ENCODE measurements at places on chromosomes 11 and 22.

DNA sequence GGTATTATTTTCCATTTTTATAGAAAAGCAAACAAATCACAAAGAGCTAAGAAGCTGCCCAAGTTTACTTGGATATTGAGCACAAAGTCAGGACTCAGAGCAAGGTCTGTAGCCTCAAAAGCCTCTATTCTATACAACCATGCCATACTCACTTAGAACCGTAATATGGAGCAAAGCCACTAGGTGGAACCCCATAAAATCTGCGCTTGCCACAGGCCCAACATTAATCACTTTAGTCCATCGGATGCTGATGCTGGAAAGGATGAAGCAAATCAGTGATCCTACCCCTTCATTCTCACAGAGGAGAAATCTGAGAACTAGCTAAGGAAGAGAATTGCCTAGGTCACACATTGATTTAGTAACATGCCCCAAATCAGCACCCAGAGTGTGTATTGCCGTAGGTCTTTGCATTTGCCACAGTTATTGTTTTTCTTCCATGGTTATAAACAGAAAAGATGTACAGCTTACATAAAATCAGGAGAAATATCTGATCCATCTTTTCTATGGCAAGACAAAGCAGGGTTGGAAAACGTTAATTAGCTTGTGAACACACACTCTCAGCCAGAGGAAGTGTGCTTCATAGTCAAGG lies 56.7 kb upstream of the RAB38 start:
- no peak for DNase-seq

DNA sequence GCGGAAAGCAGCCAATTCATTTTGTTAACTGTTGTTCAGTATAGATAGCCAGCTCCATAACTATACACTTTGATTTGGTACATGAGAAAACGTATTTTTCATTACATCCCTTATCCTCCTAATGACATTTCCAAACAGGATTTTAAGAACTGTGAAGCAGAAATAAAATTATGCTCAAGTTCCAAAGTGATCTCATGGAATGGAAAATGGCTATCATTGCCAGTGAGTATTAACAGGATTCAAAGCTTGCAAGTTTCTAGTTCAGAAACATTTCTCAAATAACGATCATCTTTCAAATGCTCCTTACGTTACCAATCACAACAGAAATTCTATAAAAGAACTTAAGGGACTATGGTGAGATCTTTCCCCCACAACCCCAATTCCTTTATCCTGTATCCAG lies 53.7 kb downstream of the CADM1 start:
- DNase-seq = no peak

DNA sequence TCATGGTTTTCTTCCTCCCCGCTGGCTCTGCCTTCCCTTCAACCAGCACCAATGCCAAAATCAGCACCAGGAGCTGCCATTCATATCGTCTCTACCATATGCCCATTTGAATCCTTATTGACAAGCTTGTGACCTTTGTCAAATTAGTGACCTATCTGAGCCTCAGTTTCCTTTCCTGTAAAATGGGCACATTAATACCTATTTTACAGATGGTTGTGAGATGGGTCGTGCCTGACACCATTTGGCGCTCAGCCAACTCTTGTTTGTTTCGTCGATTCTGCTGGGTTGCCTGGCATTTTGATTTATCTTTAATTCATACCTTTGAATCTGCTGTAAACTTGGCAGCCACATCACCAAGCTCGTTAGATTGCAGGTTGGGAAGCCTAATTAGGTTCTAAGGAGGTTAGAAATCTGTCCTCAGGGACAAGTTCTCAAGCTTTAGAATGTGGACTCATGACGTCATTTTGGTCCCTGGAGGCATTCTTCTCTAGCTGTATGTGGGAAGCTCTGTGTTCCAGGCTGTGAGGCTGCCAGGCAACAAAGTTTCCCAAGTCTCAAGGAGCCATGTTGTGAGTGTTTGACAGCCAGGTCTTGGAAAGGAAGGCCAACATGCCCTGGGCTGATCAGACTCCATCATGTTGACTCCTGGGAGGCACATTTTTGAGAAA lies 61.0 kb downstream of the RPS6KA4 start:
- no peak for DNase-seq

GRCh38 chr11:94678236-94678635 lies 89.9 kb upstream of the AMOTL1 start:
- no peak for DNase-seq

DNA sequence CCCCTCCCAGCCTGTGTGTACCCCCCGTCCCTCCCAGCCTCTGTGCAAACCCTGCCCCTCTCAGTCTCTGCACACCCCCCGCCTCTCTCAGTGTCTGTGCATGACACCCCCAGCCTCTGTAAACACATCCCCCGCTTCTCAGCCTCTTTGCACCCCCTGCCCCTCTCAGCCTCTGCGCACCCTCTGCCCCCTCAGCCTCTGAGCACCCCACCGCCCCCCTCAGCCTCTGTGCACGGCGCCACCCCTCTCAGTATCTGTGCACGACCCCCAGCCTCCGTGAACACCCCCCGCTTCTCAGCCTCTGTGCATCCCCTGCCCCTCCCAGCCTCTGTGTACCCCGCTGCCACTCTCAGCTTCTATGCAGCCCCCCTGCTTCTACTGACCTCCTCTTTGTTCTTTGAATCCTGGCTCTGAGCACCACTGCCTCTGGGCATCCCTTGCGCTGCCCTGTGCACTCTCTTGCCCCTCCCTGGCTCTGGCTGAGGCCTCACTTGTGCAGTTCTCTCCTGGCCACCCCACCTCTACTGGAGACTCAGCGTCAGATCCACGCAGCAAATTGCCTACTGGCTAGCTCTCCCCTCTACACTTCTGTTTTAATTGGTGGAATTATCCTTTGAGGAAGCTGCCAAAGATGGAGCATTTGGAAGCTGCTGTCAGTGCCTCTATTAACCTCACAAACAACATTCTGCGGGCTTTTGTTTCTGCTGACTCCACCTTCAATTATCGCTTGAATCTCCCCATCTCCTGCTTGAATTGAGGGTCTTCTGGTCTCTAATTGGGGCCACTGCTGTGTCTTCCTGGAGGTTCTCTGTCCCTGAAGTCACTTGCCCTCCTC lies 838.6 kb downstream of the TBC1D22A start:
- DNase-seq = no peak

DNA sequence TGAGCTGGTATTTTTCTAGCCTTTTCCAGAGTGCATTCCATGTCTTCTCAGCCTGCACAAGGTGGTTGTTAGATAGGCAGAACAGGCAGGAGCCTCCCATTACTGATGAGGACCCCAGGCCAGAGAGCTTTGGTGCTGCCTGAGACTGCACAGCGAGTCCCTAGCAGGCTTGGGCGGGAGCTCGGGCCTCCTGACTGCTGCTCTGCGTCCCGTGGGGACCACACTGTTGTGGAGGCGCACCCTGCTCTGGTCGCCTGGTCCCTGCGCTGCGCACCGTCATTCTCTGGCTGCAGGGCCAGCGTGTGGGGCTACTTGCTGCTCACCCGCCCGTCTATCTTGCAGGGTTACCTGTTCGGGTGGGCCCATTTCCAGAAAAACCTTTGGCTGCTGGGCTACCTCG lies 8.5 kb downstream of the TPCN2 start:
- no peak for DNase-seq

GRCh38 chr22:48581796-48582469 lies 1245.7 kb downstream of the BRD1 start:
- no peak for DNase-seq

GRCh38 chr11:109606256-109606655 lies 184.3 kb downstream of the C11orf87 start:
- no peak for DNase-seq

- no peak for DNase-seq
Observed at GRCh38 chr22:50734343-50734771, 3.6 kb upstream of the ACR start.

- no peak for DNase-seq
Observed at GRCh38 chr11:121936781-121937447, 179.1 kb downstream of the BLID start.

DNA sequence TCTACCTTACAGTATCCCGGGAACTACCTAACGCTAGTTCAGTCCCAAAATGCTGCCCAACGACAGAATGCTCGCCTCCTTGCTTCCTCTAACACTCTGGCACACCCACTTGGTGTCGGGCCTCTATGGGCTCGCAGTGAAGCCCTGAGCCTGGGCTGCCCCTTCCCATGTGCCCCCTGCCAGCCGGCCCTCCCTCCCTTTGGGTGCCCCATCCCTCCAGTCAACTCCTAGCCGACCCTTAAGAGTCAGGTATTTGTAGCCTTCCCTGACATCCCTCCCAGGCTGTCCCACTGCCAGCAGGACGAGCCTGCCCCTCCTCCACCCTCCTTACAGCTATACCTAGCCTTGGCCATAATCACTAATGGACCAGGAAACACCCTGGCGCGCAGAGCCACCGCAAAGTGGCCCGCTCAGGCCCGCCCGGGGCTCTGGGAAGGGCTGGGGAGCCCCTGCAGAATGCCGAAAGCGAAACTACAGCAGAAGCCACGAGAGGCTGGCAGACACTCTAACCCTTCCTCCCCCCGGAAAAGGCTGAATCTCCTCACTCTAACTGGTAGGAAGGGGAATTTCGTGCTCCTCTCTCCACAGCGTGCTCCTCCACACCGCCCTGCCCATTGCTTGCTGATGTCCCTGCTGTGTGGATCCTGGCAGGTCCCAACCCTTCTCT lies 8.2 kb downstream of the CBX7 start:
- peak; percentile 26 for DNase-seq

DNA sequence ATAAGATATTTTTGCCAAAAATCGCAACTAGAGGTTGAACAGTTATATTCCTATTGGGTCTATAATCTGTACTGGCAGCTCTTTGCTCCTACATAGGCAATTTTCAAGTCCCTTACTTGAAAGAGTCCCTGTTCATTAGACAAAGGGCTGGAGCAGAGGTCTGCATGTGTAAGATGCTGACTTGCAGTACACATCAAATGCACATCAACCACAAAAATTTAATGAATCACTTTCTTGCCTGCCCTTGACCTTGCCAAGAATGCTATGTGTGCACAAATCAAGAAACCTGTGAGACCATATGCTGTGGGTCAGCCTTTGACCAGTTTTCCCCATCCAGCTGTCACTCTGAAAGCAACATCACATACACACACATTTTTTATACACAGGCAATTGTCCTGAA lies 661.5 kb downstream of the LRRC4C start:
- no peak for DNase-seq

- DNase-seq = no peak
Observed at GRCh38 chr11:112971195-112971594, 10.0 kb downstream of the NCAM1 start.

DNA sequence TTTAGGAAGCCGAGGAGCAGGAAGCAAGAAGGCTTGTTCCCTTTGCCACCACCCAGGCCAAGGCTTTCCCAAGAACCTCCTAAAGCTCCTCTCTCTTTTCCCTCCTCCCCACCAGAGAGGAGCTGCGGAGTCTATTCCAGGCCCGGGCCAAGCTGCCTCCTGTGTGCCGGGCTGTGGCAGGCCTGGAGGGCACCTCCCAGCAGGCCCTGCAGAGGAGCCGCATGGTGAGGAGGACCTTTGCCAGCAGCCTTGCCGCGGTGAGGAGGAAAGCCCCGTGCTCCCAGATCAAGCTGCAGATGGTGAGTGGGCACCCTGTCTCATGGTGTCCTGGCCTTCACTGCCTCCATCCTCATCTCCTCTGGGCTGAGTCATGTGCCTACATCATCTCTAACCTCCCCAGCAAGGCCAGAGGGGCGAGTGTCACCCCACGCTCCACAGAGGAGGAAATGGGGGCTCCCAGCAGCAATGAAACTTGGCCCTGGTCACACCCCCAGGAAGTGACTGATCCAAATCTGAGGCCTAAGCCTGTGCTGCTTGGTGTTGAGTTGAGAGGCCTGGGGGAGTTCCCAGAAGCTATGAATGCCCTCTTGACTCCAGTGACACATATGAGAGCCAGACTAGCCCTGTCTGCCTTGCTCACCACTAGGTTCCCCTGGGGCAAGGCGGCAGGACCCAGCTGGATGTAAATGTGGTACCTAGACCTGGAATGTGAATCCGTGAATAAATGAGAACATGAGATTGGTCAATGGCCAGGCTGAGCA lies 104.2 kb downstream of the MYO18B start:
- no peak for DNase-seq

DNA sequence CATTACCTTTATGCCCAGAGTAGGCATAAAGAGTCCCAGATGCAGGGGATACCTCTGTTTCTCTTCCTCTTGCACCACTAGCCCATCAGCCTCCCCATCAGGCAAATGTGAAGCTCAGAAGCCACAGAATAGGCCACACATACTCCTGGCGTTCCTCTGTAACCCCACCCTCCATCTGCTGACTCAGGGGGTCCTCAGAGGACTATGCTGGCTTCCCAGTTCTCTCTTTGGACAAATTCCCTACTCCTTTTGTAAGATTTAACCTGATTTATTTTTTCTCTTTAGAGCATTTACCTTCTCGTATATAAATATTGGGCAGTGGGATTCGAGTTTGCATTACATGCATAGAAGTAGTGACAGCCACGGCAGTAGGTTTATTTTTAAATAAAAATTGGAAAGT lies 262.3 kb upstream of the CADM1 start:
- no peak for DNase-seq

DNA sequence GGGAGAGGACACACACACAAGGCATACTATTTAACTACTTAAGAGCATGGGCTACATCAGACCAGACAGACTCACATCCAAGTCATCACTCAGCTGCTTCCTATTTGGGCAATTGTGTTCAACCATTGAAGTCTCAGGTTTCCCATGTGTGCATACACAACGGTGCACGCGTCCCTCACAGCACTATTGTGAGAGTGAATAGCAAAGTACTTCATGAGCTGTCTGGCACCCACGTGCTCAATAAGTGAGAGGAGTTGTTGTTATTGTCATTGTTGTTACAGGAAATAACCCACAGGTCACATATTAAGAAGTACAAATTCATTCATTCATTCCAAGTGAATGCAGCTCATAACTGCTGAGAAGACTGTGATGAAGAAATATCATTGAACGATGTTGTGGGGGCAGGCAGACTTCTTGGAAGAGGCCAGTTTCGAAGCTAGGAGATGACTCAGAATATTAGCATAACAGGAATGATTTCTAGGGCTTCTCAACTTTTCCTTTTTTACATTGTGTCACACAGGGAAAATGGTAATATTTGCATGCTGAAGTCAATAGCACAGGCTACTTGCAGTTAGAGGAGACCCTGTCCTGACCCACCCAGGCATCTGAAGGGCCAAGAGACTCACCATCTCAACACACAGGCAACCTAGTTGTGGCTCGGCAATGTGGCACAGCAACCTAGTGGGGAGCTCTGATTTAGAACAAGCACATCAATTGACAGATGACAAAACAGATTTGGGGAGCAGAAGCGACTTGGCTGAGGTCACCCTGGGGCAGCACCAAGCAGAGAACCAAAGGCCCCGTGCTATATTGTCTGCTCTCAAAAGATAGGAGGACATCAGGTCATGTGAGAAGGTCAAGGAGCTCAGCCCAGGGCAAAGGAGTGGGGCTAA lies 606.0 kb downstream of the BUD13 start:
- no peak for DNase-seq

DNA sequence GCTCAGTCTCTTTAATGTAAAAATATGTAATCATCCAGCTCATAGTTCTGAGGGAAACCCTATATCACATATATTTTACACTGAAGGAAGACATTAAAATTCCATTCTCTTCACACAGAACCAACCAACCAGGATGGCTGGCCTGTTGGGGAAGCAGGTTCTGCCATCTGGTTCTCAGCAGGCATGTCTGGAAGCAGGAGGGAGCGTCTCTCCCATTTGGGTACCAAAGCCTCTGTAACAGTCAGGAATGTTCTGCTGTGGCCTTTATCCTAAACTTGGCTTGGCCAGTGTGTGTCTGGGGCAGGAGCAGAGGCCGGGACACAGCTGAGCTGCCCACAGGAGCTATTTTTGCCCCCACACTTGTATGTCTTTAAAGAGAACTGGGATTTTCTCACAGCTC lies 29.2 kb downstream of the SGSM3 start:
- DNase-seq = no peak

Data from stimulated activated CD8-positive, alpha-beta memory T cell treated with anti-CD3 and anti-CD28 coated beads, Interleukin-7, amount 100 ng/mL, for 4 hours (primary cell).